ENCODE measurements at places on chromosomes 7 and 10. TPM values are rescaled to one million over a fixed set of nuclear protein-coding genes. Genes with fewer than 3 reads are reported as not detected.

Gene STRIP2
- polyA plus RNA-seq: 9.0 TPM

Gene PALS2
- 5.6 TPM for polyA plus RNA-seq

Gene TMEM178B
- polyA plus RNA-seq: 0.58 TPM

Gene KAZALD1
- 9.7 TPM for polyA plus RNA-seq

Gene FEZF1
- not detected for polyA plus RNA-seq

Gene SCART1
- 0.37 TPM for polyA plus RNA-seq

Gene MYL10
- polyA plus RNA-seq: not detected

Gene MEPCE
- 33.4 TPM for polyA plus RNA-seq

Gene BNIP3
- 75.4 TPM for polyA plus RNA-seq

Gene STK31
- polyA plus RNA-seq: 0.15 TPM

Gene FBH1
- polyA plus RNA-seq: 70.7 TPM

Gene FAM180A
- polyA plus RNA-seq: 2.2 TPM

Gene TRPV5
- polyA plus RNA-seq: 1.3 TPM

Gene NPY4R
- not detected for polyA plus RNA-seq

Gene HYAL4
- polyA plus RNA-seq: 0.24 TPM

Gene IL2RA
- 0.54 TPM for polyA plus RNA-seq

Gene AKR1C1
- 81.3 TPM for polyA plus RNA-seq

Data from kidney (tissue), 22 donors.